GF-D8 (cell line): ENCODE measurements at places on chromosomes 12 and 14.

DNA sequence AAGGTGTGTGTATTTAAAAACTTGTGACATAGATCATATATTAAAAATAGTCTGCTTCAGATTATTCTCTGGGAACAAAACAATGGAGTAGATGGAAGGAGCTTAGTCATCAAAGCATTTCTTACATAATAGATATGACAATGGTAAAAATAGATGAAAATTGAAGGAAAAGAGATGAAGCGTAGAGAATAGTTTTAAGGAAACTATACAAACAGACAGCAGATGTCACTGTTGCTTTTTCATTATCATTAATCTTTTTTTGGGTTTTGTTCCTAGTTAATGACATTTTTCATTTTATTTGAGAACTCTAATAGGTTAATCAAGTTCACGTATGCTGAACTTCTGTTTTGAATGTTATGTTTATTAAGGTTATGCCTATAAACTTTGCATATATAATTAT lies 149.2 kb upstream of the FBXO33 start:
- no peak for DNase-seq

DNA sequence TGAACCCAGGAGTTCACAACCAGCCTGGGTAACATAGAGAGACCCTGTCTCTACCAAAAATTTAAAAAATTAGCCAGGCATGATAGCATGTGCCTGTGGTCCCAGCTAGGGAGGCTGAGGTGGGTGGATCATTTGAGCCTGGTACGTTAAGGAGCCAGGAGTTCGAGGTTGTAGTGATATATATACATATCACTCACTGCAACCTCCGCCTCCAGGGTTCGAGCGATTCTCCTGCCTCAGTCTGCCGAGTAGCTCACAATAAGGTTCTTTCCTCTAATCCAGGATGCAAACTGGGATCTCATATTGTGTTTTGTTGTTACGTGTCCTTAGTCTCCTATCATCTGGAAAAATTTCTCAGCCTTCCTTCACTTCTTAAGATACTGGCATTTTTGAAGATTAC lies 24.0 kb upstream of the GSC start:
- no peak for DNase-seq

DNA sequence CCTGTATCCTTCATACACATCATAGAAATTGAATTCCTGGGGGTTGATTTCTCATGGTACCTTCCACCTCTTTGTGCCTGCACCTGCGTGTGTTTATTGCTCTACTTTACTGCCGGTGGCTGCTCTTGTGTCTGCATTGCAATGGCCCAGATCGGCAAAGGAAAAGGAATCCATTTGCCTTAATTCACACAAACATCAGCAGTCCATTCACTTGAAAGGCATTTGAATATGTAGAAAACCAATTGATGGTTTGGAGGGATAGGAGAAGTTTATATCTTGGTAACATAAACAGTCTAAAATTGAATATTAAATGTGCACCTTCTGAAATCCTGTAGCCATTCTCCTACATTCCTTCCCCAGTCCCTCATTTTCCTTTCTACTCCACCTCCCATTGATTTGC lies 74.0 kb downstream of the SNAPC1 start:
- DNase-seq = no peak

GRCh38 chr12:109727039-109727723 lies 13.6 kb downstream of the FAM222A start:
- no peak for DNase-seq

GRCh38 chr12:111458546-111459172 lies 52.9 kb downstream of the SH2B3 start:
- no peak for DNase-seq

GRCh38 chr12:97756066-97756666 lies 293.6 kb downstream of the RMST start:
- no peak for DNase-seq

GRCh38 chr14:103314496-103315277 lies 19.4 kb upstream of the EIF5 start:
- peak; percentile 15 for DNase-seq

GRCh38 chr12:68611094-68611805 lies 551 bp downstream of the RAP1B start:
- peak; percentile 63 for DNase-seq

- no peak for DNase-seq
These were observed 182.2 kb downstream of the CCDC59 start for GRCh38 chr12:82176026-82176425.

DNA sequence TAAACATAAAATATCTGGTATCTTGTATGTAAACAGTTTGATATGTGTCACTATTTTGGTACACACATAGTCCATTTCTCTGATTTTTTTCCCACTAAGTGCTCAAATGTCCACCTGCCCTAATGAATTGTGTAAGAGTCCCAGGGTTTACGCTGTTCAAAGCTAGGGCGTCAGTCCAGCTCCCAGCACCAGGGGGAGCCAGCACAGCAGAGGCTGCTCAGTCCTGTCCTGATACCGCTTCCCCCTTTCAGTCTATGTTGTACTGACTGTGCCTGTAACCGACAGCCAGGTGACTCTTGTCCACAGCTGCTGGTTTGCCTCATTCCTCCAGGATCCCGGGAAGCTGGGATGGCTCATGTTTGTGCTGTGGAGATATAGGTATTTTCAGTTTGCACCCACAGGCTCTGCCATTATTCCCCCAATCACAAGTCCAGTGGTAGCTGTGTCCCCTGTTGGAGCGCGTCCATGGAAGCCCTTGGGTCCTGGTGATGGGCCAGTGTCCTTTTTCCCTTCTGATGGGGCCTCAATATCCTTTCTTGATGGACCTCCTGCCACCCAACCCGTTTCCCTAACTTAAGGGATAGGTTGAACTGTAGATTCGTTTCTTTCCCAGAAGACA lies 242.0 kb downstream of the NEDD1 start:
- no peak for DNase-seq

DNA sequence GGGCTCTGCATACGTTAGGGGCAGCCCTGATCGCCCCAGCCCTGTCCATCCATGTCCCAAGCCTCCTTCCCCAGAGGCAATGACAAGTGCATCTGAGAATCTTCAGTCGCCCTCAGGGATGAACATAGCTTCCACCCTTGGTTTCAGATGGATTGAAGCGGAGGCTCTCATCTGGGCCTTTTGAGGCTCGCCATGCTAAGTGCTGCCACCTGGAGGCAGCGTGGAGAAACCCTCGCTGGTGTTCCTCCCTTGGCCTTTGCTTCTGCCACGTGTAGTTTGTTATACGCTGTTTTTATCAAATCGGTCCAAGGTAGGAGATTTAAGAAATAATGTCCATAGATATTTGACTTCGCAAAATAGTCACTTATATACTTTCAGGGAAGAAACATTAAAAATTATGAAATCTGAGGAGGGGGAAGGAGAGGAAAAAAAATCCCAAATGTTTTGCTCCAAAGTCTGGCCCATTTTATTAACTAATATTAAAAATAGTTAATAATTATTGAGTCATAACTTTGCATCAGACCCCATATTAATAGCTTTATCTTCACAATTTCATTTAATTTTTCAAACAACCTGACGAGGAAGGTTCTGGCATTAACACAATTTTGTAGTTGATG lies 28.8 kb upstream of the LRRC10 start:
- peak; percentile 5 for DNase-seq

- no peak for DNase-seq
These were observed 151.0 kb downstream of the ADGRD1 start for GRCh38 chr12:131104463-131105350.

DNA sequence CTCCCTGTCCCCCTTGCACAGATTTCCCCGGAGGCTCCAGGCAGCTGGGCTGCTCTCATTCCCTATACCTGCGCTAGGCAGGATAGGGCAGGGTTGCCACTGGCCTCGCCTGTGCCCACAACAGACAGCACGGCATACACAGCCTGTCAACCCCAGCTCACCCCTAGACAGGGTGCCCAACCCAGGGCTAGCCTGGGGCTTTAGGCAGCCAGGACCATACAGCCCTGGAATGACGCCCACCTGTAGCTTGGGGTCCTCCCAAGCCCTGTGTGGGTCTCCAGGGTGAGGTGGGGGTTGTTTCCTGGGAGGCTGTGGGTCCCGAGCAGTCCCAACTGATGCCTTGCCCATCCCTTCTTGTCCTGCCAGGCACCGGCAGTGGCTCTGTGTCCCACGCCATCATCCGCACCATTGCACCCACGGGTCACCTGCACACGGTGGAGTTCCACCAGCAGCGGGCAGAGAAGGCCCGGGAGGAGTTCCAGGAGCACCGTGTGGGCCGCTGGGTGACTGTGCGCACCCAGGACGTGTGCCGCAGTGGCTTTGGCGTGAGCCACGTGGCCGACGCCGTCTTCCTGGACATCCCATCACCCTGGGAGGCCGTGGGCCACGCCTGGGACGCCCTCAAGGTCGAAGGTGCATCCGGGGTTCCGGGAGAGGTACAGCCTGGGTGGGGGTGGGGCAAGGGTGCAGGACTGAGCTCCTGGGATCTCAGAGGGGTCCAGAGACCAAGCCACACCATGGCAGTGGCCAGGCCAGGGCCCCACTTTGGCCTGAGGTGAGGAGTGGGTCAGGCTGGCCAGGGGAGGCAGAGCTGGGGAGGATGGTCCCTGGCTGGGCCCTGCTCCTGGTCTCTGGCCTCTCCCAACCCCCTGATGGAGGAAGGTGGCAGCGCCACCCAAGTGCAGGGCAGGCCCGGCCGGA lies 3.5 kb downstream of the TRMT61A start:
- DNase-seq = no peak
